ENCODE measurements at places on chromosomes 3 and 15. TPM values are rescaled to one million over a fixed set of nuclear protein-coding genes. Genes with fewer than 3 reads are reported as not detected.

GOLGA6D gene
- not detected for total RNA-seq

DNA sequence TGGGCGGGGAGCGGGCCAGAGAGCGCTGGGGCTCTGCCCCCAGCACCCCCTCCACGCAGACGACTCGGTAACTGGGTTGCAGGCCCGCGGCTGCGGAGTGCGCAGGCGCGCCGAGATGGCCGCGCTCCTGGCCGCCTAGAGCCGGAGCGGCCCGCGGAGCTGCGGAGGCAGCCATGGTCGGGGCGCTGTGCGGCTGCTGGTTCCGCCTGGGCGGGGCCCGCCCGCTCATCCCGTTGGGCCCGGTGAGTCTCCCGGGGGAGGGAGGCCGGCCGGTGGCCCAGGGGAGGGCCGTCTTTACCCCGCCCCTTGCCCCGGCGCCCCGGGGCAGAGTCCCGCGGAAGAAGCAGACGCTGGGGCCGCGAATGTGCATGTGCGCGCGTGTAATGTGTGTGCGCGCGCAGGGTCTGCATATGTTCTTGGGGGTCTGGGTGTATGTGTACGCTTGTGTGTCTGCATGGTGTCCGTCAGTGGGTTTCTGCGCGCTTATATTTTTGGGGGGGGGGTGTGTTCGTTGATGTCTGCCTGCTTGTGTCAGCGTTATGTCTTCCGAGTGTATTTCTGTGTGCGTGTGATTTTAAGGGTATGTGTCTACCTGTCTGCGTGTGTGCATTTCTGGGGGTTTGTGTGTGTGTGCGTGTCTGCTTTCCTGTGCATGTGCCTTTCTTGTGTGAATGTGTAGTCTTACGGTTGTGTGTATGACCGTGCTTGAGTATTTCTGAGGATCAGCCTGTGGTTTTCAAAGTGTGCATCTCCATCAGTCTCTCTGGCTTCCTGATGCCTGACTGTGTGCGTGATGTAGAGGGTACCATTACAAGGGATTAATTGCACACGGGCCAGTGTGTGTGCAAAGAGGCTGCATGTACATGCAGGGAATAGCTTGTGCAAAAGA is at the start of gene ABHD14A:
Gene ABHD14A (plus strand): TSS at position 102 of the 889 bp plus-strand sequence. CDS start 72 bp downstream, at position 174.
- H3K4me1 ChIP-seq: peaks cover 29% of the 10 kb centered on the region
- DNase-seq: peak; percentile 72
- peak within 1 kb of the TSS; percentile 88 for H3K27ac ChIP-seq
- H3K36me3 ChIP-seq: peaks cover 6% of the 10 kb centered on the region
- no peaks in the 10 kb centered on the region for H3K27me3 ChIP-seq

OR5K1 gene
- not detected for total RNA-seq

- H3K4me1 ChIP-seq: peaks cover 16% of the 10 kb centered on the region
- DNase-seq: no peak
- H3K4me3 ChIP-seq: no peak overlapping the region
These were observed 51.8 kb upstream of the NEDD4 start for GRCh38 chr15:56045068-56045748.

USP19 gene
- total RNA-seq: 39.3 TPM

- no peak for DNase-seq
- no peaks in the 10 kb centered on the region for H3K36me3 ChIP-seq
- H3K4me1 ChIP-seq: no peaks in the 10 kb centered on the region
- peaks cover 21% of the 10 kb centered on the region for H3K27me3 ChIP-seq
These were observed 43.4 kb downstream of the COLQ start for GRCh38 chr3:15477951-15478639.

DNAH1 gene
- total RNA-seq: 7.6 TPM

GRCh38 chr3:126441256-126441880 is 34.3 kb downstream of the ZXDC start:
- no peak for DNase-seq
- no peak overlapping the region for H3K4me3 ChIP-seq
- H3K27me3 ChIP-seq: no peaks in the 10 kb centered on the region
- H3K36me3 ChIP-seq: peaks cover 32% of the 10 kb centered on the region
- H3K27ac ChIP-seq: no peak overlapping the region

- H3K27me3 ChIP-seq: peaks cover 20% of the 10 kb centered on the region
- no peaks in the 10 kb centered on the region for H3K4me1 ChIP-seq
- DNase-seq: no peak
- no peak overlapping the region for H3K4me3 ChIP-seq
- peaks cover 5% of the 10 kb centered on the region for H3K36me3 ChIP-seq
- no peak overlapping the region for H3K27ac ChIP-seq
These were observed 62.4 kb upstream of the DAZL start for GRCh38 chr3:16667633-16668032.

GRCh38 chr3:156694536-156694935 is 20.1 kb downstream of the TIPARP start:
- H3K36me3 ChIP-seq: peaks cover 84% of the 10 kb centered on the region
- DNase-seq: no peak
- H3K4me1 ChIP-seq: peaks cover 37% of the 10 kb centered on the region
- no peaks in the 10 kb centered on the region for H3K27me3 ChIP-seq

DNA sequence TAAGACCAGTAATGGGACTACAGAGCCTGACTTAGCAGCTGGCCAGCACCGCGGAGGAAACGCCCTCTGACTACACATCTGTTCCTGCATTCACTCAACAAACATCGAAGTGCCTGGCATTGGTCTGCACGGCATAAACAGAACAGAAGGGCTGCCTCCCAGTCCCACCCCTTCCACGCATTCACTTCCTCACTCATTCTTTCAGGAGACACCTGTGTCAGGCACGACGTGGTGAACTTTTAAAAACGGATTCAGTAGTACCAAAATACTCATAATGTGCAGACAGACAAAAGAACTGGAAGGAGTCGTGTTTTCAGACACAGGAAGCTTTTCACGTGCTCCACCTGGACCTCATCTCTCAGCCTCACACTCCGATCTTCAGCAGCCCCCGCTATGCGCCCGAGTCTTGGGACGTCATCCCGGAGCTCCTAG is 123.3 kb downstream of the XXYLT1 start:
- peaks cover 19% of the 10 kb centered on the region for H3K4me1 ChIP-seq
- no peaks in the 10 kb centered on the region for H3K36me3 ChIP-seq
- no peak overlapping the region for H3K4me3 ChIP-seq
- no peaks in the 10 kb centered on the region for H3K27me3 ChIP-seq
- no peak overlapping the region for H3K27ac ChIP-seq

MASP1 gene
- not detected for total RNA-seq

DNA sequence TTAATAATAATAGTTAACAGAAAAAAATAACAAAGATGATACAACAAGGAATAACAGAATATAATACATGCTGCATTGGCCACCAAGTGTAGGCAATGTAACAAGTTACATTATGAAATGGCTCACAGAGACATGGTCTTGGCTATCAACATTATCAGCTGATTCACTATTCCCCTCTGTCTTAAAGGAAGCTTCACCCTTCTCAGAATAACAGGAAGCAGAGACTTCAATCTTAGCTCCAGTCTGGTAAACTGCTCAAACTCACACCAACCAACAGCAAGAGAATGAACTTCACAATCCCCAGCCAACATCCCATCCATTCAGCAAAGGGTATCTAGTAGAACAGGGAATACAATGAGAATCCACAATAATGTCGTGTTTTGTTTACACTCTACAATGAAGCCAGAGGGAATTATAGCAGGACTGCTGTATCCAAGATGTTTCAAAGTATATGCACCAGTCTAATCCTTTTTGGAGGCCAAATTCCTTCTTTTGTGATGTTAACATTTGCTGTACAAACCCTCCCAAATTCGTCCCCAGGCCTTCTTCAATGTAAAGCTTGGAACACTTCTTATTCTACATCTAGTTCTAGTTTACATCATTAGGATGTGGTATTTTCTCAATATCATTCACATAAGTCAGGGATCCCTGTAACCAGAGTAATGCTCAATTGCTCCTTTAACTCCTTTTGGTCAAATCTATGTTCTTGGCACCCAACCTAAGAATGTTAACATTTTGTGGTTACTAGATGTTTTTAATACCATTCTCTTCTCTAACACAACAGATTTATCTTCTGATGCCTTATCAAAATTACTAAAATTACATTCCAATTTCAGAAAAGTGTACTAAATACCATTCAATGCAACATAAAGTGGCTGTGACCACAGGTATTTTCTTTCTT is 52.4 kb upstream of the CMSS1 start:
- H3K36me3 ChIP-seq: peaks cover under 1% of the 10 kb centered on the region
- H3K4me3 ChIP-seq: no peak overlapping the region
- no peak for DNase-seq
- peaks cover 6% of the 10 kb centered on the region for H3K4me1 ChIP-seq
- H3K27me3 ChIP-seq: no peaks in the 10 kb centered on the region

GRCh38 chr3:147387885-147388699 is 18.3 kb downstream of the ZIC4 start:
- no peak for DNase-seq
- H3K36me3 ChIP-seq: no peaks in the 10 kb centered on the region
- no peaks in the 10 kb centered on the region for H3K4me1 ChIP-seq
- peaks cover 45% of the 10 kb centered on the region for H3K27me3 ChIP-seq

DNA sequence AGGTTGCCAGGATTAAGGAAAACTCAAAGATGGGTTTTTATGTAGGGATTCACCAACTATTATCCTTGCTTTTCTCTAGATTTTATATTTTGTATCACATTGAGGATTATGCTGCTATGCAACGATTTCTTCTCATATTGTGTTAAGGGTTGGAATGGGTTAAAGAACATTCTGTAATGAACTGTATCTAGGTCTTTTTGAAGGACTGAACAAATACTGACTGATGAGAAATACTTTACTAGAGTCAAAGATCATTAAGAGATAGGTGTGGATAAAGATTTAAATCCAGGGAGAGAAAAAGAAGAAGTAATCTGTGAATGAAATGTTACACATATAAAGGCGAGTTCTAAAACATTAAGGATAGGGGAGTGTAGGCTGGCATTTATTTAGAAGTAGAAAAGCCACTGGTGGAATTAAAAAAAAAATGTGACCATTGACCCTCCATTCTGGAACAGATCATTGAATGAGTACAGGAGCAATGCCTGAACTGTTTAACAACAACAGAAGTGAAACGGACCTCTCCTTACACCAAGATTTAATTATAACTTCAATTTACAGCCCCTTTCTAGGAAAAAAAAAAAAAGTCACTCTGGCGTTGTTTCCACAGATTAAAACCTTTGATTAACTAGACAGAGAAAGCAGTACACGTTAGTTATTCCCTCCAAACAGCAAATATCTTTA is 39.2 kb downstream of the PROS1 start:
- H3K4me3 ChIP-seq: no peak overlapping the region
- peaks cover 6% of the 10 kb centered on the region for H3K4me1 ChIP-seq
- no peak for DNase-seq

SH2D7 gene
- total RNA-seq: not detected

MUSTN1 gene
- total RNA-seq: not detected

CPNE4 gene
- total RNA-seq: not detected

DNA sequence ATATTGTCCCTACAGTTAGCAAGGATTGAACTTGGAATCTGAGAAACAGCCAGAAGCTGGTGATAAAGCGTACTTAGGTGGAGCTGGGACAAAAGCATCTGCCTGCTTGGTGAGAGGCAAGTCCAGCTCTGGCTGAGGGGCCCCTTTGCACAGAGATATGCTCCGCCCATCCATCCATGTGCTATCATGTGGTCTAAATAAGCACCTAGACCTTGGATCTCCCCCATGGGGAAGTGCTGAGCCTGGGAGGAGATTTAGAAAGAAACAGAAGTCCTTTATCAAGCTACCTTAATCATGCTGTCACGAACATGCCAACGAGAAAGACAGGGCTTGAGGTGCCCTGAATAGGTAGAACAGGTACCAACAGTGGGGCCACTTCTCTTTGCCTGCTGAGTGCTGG is 369.5 kb downstream of the FOXP1 start:
- H3K27ac ChIP-seq: no peak overlapping the region
- H3K4me3 ChIP-seq: no peak overlapping the region
- no peaks in the 10 kb centered on the region for H3K27me3 ChIP-seq
- no peaks in the 10 kb centered on the region for H3K36me3 ChIP-seq
- H3K4me1 ChIP-seq: peaks cover 16% of the 10 kb centered on the region

DNA sequence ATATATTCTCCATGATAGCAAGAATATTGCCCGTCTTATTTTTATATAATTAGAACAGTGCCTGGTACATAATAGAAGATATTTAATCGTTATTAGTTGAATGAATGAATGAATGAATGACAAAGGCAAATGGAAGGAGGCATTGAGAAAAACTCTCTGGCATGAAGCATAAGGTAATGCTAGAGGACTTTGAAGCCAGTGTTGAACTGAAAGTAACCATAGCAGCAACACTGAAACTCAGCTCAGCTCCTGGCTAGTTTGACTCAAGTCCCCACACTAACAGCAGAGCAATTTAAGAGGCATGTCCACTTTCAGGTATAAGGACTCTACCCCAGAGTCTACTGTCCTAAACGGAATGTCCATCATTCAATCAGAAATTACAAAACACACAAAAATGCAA is 227.0 kb downstream of the CPNE4 start:
- H3K4me3 ChIP-seq: no peak overlapping the region
- no peak overlapping the region for H3K27ac ChIP-seq
- peaks cover 5% of the 10 kb centered on the region for H3K4me1 ChIP-seq
- no peaks in the 10 kb centered on the region for H3K36me3 ChIP-seq

DNA sequence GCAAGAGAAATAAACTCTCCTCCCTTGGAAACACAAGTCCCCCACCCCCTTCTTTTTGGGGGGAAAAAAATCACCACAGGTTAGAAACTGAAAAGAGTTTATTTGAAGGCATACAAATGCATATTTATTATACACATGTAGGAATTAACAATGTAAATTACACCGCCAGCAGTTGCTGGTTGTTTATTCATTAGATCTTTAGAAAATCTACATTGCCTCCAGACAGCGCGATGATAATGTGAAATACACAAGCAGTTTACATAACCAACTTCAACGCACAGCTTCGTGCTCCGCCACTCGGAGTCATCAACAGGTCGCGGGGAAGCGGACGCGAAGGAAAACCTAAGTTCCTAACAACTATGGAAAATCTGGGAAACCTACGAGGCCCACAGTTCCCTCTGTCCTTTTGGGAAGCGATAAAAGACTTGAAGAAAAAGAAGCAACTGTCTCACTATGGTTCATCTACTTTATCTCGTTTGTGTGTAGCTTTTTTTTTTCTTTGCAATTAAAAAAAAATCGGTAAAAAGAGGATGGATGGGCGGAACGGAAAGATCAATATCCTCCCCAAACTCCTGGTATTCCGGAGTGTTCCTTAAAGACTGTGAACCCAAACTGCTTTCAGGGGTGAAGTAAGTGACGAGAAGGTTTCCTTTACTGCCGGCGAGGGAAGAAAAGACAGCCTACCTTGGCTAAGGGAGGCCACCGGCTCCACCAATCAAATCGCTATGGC is 8.4 kb upstream of the FOXB1 start:
- no peak overlapping the region for H3K27ac ChIP-seq
- no peaks in the 10 kb centered on the region for H3K4me1 ChIP-seq
- peaks cover 67% of the 10 kb centered on the region for H3K27me3 ChIP-seq
- no peak for DNase-seq
- no peak overlapping the region for H3K4me3 ChIP-seq
